Inflammatory macrophage treated with lipopolysaccharide for 4 hours (primary cell): ENCODE measurements at places on chromosomes 4 and X.

DNA sequence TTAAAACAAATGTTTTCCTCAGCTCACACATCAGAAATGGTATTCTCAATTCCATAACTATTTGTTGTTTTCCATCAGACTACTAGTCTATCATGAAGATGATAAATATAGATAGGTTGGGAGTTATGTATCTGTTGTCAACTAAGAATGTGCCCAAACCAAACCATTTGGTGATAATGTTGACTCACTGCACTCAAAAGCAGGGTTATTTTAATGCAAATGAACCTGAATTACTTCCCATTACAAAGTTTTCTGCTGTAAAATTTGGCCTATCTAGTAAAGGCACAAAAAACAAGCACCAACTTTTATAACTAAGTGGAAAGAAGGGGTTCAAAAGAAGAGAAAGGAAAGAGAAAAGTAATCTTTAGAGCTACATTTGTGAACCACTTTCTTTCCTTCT lies 93.5 kb downstream of the TBCK start:
- no peak for DNase-seq

DNA sequence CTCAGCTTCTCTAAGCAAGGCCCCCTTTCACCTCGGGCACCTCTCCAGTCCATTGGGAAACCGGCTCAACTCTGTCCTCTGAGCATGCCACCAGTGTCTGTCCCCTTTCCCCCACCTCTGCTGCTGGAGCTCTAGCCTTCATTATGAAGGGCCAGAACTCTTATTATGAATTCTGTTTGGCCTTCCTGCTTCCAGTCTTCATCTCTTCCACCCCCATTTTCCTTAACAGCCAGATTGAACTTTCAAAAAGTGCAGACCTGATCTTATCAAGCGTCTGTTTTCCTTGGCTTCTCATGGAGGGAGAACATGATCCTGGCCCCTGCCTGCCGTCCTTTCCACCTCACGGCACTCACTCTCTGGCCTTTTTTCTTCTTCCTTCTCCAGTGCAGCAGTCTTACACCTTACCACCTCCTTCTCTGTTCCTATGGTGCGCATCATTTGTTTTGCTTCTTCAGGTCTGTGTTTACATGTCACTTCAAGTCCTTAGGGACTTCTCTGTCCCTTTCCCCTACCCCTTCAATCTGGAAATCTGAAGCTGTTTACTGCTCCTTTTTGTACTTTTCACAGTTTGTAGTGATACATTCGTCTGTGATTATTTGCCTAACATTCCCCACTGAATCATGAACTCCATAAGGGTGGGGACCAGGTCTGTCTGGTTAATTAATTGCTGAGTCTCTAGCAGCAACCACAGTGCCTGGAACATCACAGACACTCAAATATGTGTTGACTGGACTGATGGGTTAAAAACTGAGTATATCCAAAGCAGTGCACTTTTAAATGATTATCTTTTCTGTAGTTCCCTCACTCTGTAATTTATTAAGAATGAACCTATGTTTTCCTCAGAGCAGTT lies 55.8 kb downstream of the FNIP2 start:
- DNase-seq = no peak

GRCh38 chr4:140717313-140717712 lies 38.9 kb downstream of the TBC1D9 start:
- DNase-seq = no peak

DNA sequence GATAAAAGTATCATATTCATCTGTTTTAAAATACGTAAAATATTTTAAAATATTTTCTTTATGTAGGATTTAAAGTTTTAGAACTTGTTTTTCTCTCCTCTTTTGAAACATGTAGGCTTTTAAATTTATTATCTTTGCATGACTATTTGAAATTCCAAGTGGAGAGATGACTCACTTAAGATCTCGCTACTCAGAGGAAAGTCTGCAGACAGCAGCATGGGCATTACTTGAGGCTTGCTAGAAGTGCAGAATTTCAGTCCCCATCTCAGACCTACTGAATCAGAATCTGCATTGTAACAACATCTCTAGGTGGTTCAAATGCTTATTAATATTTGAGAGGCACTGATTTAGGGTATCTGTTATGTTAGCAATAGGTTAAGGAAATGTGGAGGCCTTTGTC lies 225.7 kb upstream of the ARX start:
- no peak for DNase-seq

- DNase-seq = no peak
Observed at GRCh38 chrX:69124108-69124507, 41.1 kb downstream of the PJA1 start.

DNA sequence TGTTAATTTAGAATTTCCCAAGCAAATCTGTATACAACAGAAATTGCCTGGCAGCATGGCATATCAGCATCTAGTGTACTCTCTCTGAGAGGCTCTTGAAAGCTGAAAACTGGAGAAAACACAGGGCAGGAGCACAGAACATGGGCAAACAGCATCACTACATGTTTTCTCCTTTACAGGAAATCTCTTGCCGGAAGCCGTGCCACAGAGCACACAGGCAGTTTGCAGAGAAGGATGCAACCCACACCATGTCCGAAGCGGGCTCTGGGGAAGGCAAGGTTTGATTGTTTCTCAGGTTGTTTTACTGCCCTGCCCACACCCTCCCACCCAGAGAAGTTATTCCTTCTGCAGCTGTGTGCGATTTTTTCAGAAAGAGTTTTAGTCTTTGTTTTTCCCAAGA lies 41.1 kb upstream of the FAM9C start:
- DNase-seq = no peak

DNA sequence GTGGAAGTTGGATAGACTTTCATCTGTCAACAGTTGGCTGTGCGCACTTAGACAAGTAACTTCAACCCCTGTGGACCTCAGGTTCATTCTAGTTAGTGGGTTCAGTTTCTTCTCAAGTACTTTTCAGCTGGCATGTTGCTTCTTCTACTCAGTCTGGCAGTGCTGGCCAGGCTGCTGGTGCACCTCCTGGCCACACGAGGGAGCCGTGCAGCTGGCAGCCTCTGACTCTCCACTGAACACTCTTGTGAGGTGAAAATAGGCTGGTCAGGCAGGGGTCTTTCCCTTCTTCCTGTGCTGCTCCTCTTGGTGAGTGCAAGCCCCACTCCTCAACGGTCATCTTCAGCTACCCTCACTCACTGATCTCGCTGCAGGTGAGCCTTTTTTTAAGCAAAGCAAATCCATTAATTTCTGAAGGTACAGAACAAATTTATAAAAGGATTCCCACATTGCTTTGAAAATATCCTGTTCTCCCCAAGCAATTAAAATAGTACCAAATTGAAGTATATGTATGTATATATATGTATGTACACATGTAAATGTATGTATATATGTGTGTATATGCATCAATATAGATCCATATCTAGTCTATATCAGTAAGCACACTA lies 30.6 kb downstream of the LONRF3 start:
- peak; percentile 37 for DNase-seq

DNA sequence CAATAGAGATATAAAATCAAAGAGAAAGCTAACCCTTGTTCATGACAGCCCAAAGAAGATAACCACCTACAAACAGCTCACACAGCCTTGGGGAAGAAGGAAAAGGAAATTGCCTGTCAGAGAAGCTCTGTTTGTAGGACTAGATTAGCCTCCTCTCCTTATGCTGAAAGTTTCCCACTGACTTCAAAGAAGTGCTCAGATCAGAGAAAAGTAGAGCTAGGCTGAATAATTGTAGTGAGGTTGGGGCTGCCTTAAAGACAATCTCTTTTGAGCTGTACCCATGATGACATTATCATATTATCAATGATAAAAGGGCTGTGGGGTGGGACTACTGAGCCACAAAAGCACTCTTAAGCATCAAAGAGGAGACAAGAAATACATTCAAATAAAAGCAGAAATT lies 223.0 kb upstream of the GALNT7 start:
- no peak for DNase-seq

DNA sequence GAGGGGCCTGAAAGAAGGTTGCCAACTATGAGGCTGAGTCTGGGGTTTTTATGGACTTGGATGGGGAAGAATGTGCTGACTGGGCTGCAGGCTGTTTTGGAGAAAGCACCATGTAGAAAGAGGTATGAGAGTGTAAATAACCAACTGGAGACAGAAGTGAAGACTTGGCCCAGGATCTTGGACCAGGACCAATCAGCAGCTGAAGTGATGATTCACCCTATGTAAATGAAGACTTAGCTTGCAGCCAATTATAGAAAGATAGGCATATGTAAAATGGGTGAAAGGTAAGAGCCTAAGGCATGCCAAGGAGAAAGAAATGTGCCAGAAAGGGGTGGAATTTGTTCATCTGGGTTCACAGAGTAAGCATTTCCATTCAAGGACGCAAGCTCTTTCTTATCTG lies 856.7 kb upstream of the PRKX start:
- no peak for DNase-seq

- DNase-seq = peak; percentile 91
Observed at GRCh38 chrX:11341274-11342201, 48.3 kb downstream of the AMELX start.

- no peak for DNase-seq
Observed at GRCh38 chr4:72209600-72209999, 177.8 kb downstream of the NPFFR2 start.

- DNase-seq = no peak
Observed at GRCh38 chrX:108114541-108114940, 23.0 kb downstream of the ATG4A start.

DNA sequence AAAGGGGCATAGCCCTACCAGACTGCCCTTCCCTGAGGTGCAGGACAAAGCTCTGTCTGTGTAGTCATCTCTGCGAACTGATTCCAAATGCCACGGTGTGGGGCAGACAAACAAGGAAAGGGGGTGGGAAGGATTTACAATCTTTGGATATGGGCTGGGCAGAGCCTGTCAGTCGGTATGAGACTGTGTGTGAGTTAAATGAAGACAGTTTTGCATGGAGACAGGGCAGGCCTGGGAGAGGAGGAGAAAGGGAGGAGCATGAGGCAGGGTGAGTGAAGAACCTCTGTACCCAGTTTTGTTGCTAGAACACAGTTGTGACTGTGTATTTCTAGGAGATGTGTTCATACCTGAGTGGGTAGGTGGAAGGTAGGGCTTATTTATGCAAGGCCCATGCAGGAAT lies 59.4 kb upstream of the MSN start:
- DNase-seq = no peak

DNA sequence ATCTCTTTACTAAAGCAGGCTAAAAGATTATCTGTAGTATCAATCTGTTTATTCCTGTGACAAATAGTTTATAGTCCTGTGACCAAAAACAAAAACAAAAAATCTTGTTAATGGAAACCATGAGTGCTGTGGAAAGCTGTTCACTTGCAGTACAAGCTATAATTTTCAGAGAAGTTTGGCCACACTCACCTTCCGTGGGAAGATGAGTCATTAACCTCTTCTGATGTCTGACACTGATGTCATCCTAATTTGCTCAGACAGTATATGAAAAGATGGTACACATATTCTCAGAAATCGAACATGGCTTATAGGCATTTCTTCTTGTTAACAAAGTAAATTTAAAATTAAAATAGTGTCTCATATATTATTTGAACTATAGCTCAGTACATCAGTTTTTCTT lies 19.9 kb upstream of the ENPP6 start:
- peak; percentile 26 for DNase-seq

GRCh38 chrX:115913575-115913974 lies 257.0 kb upstream of the AGTR2 start:
- DNase-seq = no peak

- no peak for DNase-seq
Observed at GRCh38 chr4:13159041-13159620, 325.0 kb downstream of the RAB28 start.

- no peak for DNase-seq
Observed at GRCh38 chrX:34810364-34810763, 132.2 kb upstream of the FAM47B start.

DNA sequence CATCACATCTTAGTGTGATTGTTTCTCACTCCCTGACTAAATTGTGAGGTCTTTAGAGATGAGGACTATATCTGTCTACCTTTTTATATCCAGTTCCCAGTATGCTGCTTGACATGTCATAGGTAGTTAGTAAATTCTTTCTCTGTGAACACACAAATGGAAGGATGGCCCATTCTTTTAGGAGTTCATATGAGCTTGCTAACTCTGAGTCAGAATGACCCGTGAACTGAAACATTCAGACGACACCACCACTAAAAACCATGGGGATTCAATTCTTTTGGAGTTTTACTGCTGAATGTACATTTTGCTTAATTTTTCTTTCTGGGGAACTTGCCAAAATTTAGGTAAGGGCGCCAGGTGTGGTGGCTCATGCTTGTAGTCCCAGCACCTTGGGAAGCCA lies 13.9 kb downstream of the OFD1 start:
- no peak for DNase-seq
